Dermis microvascular lymphatic vessel endothelial cell (primary cell): ENCODE measurements at places on chromosomes 6 and 20. TPM values are rescaled to one million over a fixed set of nuclear protein-coding genes. Genes with fewer than 3 reads are reported as not detected.
A peak's percentile ranks its signal among the peaks of the same experiment; 100 is the strongest.

- DNase-seq = no peak
Observed at GRCh38 chr6:35925961-35926360, 5.1 kb upstream of the SRPK1 start.

DNA sequence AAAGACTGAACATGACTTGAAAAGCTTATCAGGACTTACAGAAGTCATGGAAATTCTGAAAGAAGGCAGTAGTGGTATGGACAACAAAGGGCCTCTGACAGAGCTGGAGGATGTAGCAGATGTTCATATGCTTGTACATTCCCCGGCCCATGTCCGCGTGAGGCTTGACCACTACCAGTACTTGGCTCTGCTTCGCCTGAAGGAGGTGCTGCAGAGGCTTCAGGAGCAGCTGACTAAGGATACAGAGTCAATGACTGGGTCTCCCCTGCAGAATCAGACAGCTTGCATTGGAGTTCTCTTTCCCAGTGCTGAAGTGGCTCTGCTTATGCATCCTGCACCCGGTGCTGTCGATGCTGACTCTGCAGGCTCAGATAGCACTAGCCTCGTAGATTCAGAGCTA is 29.2 kb downstream of the TAF11 start:
- no peak for DNase-seq

- peak; percentile 89 for DNase-seq
Observed at GRCh38 chr20:38275815-38276550, 15.4 kb upstream of the KIAA1755 start.

The PAK5 gene
- total RNA-seq = under 0.01 TPM in 2 replicates

DNA sequence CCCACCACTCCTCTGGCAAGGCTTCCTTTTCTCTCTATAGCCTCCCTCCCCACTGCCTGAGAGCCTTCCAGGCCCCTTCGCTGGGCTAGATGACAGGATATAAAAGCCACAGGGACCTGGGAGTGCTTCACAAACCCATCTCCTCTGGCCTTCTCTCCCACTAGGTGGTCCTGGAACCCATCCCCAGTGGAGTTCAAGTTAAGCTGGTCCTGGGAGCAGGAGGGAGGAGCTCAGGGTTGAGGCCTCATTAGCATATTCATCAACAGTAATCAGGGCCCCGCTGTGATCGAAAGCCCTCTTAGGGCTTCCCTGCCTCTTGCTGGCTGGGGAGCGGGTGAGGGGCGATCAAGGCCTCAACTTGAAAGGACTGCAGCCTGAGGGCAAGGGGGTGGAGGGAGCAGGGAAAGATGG is 9.1 kb downstream of the EBF4 start:
- DNase-seq = no peak

GRCh38 chr6:3119040-3119723 is 671 bp downstream of the BPHL start:
- peak; percentile 45 for DNase-seq

GRCh38 chr20:38581013-38581412 is at the start of gene ADIG:
Gene ADIG, plus strand, starts transcription at chr20:38581197. Its CDS starts 54 bp downstream, at chr20:38581251.
- DNase-seq = no peak

GRCh38 chr6:156660389-156660788 is 116.8 kb upstream of the ARID1B start:
- DNase-seq = no peak

- no peak for DNase-seq
Observed at GRCh38 chr6:84309336-84309735, 81.9 kb upstream of the CEP162 start.

DNA sequence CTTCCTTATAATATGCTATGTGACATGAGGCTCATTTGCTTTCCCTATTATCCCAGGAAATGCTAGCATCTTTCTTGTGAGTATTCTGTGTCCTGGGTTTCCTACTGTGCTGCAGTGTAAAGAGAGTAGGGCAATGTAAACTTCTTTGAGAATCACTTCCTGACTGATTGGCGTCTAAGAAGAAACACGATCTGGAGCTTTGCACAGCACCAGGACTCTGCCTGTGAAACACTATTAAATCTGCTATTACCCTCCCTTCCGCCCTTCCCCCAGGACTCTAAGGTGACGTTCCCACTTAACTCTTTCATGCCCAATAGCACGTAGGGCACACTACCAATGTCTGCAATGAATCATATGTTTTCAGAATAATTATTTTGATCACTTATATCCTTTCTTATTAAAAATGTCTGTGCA is 607.3 kb upstream of the CITED2 start:
- DNase-seq = peak; percentile 71

The ERVFRD-1 gene
- total RNA-seq = under 0.01 TPM in 2 replicates

DNA sequence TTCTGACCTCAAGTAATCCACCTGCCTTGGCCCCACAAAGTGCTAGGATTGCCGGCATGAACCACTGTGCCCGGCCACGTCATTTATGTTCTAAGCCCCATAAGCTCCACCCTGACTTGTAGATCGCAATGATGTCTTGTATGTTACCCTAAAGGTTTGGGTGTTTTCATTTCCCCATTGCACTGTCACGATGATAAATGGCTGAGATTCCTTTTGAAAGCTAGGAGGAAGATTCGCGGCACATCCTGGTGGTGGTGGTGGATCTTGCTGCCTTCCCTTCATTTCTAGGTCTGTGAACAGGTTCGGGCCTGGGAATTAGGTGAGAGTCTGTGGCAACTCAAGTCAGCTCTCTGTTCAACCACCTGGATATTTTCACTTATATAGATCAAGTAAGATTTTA is 28.3 kb downstream of the MUC22 start:
- DNase-seq = no peak

GRCh38 chr20:37297066-37297736 is 7.7 kb downstream of the MANBAL start:
- DNase-seq = no peak

The DUSP15 gene
- 0.26 and 1.5 TPM in 2 replicates for total RNA-seq
